ENCODE measurements at places on chromosomes 2 and 18.

DNA sequence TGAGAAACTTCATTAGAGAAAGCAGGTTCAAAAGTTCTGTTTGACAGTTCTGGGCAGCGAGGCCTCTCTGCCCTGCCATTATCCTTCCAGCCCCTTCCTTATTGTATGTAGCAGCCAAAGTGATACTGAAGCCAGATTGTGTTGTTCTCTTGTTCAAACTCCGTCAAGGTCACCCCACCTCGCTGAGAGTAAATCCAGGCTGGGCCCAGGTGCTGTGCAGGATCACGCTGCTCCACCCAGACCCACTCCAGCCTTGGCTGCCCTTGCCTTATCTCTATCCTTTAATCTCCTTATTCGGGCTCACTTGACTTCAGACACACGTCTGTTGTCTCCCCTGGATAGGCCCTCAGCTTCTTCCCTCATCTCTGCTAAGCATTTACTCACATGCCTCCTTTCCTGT lies 196.1 kb downstream of the CPS1 start:
- no peak for DNase-seq

- no peak for DNase-seq
Observed at GRCh38 chr2:3823748-3824147, 120.4 kb downstream of the DCDC2C start.

- DNase-seq, result no peak
Observed at GRCh38 chr2:130837175-130837810, 579 bp downstream of the ARHGEF4 start.

GRCh38 chr18:37160038-37160820 lies 331.3 kb downstream of the KIAA1328 start:
- no peak for DNase-seq

DNA sequence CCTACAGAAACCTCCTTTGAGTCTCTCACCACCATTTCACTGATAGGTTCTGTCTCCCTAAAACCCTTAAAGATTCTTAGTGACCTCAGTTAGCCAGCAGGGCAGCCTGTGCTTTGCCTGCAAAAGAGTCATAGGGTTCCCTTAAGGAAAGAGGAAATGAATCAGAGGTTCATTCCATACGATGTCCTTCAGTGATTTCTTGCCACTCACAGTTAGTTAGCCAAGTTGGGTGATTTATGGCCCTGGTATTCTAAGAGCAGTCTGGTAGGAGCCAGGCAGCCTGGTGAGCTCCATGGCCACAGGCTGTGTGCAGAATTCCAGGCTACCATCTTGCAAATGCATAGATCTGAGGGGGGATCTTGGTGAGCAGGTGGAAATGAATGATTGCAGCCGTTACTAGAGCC lies 18.7 kb upstream of the CCBE1 start:
- DNase-seq, result no peak

DNA sequence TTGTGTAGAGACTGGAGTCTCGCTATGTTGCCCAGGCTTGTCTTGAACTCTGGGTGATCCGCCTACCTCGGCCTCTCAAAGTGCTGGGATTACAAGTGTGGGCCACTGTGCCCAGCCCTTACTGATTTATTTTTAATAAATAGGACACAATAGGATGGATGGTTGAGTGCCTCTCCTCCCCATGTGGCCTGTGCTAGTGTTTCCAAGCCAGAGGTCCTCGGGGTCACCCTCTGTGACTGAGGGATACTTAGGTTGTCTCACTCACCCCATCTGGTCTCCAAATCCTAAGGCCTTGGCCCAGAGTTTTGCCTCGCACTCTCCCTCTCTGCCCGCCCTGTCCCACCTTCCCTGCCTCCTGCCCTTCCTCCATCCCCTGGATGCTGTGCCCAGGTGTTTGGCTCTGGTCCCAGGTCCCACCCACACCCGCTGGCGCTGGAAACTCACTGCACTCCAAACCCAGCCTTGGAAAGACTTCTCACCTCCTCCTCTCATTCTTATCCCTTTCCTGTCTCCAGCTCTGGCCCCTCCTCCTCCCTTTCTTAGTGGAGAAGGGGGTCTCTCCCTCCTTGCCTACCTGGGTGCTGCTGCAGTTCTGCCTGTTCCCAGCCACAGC lies 4.7 kb upstream of the ECEL1 start:
- DNase-seq, result no peak

DNA sequence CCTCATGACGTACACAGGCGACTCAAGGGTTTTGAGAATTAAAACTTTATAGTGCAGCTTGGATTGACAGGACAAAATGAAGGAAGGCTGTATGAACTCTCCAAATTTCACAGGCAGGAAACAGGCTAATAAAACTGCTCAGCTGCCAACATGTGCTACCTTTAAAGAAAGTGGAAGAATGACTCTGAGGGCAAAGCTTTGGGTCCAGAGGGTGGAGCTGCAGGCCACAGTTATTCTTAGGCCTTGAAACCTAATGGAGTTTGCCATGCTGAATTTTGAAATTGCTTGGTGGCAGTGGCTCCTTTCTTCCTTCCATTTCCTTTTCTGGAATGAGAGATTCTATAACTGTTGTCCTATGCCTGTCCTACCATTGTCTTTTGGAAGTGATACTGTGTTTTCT lies 34.8 kb downstream of the HAT1 start:
- no peak for DNase-seq

DNA sequence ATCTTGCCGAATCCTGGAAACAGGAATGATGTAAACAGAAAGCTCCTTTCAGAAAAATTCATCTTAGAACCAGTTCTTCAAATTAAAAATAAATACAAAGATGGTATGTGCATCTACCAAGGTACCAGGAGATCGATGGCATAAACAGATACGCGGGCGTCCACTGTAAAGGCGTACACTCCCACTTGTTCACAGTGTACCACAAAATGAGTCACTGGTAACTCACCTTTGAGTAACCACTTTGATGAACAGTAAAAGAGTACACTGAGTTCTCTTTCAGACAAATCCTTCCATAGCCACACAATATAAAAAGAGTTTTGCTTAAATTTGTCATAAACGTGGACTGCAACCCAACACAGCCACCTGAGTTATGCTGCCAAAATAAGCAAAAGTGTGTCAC lies 128.3 kb downstream of the DNER start:
- DNase-seq, result no peak

- no peak for DNase-seq
Observed at GRCh38 chr2:105541189-105542050, 142.6 kb upstream of the FHL2 start.

DNA sequence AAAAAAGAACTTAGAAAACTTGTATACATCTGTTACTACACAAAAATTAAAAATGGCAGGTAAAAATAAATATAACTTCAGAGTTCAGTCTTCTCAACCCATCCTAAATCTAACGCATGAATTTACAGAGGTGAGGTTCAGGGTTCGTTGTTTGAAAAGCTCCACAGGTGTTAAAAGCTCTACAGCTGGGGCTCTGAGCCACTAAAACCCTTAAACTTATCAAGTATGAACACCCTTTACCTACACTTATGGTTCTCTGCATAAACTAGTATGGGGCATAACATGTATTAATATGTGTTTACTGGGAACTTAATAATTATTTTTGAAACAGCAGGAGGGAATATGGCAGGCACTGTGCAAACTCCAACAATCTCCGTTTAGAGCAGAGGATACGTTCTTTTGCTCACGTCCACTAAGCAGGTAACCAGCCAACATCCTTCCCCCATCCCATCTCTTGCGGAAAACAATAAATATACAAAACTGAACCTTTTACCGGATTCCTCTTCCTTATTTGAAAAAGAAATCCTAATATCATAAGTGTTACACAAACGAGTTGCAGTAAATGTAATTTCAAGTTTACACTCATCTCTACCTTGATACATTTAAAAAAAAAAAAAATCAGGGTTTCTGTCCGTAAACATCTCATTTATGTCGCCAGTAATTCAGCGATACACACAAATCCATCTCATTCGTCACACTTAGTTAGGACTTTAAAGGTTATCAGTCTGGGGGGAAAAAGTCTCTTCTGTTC lies 1.3 kb downstream of the PIAS2 start:
- no peak for DNase-seq

GRCh38 chr2:234699456-234699855 lies 202.6 kb upstream of the ARL4C start:
- no peak for DNase-seq

DNA sequence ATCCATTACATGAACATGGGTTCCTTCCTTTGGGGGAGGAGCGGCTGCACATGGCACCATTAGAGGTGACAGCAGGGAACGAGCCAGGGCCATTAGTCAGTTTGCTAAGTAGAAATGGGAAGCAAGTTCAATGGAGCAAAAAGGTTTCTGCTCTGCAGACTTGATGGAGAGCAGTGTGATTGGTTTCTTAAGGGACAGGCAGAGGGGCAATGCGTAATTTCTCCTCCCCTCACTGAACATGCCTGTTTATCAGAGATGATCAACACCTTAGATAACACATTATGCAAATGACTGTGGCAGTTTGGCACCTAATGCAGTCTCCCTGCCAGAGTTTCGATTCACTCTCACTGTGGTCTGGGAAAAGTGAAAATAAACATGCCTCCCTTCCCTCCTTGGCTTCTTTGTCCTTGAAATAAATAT lies 414.5 kb downstream of the STK39 start:
- DNase-seq, result no peak

DNA sequence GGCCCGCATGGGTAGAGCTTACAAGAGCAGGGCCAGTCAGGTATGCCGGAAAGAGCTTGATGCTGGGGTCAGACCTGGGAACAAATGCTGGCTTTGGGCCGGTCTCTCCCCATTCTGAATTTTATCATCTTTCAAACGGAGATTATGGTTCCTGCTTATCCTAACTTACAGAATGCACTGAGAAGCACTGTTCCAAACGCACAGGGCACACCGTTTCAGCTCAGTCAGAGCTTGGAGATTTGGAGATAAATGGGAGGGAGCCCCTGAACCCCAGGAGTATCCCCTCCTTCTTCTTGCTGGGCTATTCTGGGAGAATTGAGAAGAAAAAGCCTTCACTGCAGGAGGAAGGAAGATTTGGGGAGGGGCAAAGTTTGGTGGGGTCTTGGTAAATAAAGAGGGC lies 169.4 kb downstream of the DDX1 start:
- no peak for DNase-seq

- DNase-seq, result no peak
Observed at GRCh38 chr2:217751952-217752351, 250.8 kb downstream of the TNS1 start.

GRCh38 chr2:57809230-57809629 lies 237.4 kb upstream of the VRK2 start:
- DNase-seq, result no peak

DNA sequence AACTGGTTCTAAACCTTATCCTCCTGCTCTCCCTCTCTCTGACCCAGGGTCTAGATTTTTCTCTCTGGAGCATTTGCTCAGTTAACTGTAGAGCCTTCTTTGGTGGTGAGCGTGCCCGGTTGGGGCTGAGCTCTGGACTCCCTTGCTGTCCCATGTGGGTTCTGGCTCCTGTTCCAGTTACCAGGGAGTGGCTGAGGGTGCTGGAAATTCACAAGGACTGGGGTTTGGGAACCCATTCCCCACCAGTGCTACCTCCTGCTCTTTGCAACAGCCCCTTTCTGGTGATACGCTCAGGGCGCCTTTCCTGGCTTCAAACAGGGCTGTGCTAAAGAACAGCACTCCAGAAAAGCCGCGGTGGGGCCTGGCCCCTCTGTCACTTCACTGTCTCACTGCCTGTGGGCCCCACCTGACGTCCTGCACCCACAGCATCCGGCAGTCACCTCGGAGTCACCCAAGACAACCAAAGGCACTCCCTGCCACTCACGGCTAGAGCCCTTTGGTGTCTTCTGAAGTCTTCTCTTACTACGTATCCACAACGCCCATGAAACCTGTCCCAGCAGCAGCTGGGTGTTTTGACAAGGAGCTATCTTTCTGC lies 41.3 kb downstream of the CAPN13 start:
- no peak for DNase-seq

DNA sequence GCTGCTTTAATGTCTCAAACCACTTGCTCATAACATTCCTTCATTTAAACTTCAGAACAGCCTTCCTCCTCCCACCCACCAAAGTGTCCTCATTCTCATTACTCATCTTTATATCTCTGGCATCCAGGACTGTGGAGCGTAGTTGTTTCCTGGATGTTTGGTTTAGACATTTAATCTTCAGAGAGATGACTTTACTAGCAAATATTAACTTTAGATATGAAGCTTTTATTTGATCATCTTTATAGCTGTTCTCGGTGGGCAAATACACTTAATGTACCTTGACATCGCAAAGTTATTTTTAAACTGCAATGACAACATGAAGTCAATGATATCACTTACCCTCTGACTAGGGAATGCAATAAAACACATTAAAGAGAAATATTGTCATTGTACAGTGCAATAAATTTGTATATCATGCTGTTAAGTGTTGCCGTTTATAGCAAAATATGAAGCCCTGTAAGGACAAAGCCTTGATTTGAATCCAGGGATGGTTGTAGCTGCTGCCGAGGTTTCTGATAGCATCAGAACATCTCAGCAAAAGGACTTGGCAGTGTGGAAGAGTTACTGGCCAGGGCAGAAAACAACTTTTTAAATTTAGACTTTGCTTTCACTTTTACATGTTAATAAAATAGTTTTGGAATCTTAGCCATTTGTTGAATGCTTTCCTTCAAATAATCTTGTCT lies 4.6 kb upstream of the LAMA3 start:
- DNase-seq, result no peak

- DNase-seq, result no peak
Observed at GRCh38 chr2:108351889-108352288, 25.9 kb upstream of the SULT1C4 start.

GRCh38 chr2:102285368-102285767 lies 26.0 kb upstream of the IL1RL1 start:
- no peak for DNase-seq
